ENCODE measurements at places on chromosomes 4 and X.

GRCh38 chrX:110402850-110403221, 44.2 kb downstream of the RTL9 start:
- no peak for DNase-seq
- peaks cover 26% of the 10 kb centered on the region for H3K4me1 ChIP-seq
- H3K36me3 ChIP-seq = no peaks in the 10 kb centered on the region
- no peak overlapping the region for H3K27ac ChIP-seq

GRCh38 chr4:165402375-165402774, 23.6 kb downstream of the CPE start:
- H3K27me3 ChIP-seq = no peaks in the 10 kb centered on the region
- H3K27ac ChIP-seq = no peak overlapping the region
- peaks cover 8% of the 10 kb centered on the region for H3K4me1 ChIP-seq
- DNase-seq = no peak
- H3K36me3 ChIP-seq = no peaks in the 10 kb centered on the region

- no peak for DNase-seq
- H3K36me3 ChIP-seq = peaks cover 54% of the 10 kb centered on the region
- H3K27ac ChIP-seq = no peak overlapping the region
- H3K27me3 ChIP-seq = peaks cover 3% of the 10 kb centered on the region
- H3K4me3 ChIP-seq = no peak overlapping the region
- 0 out of 2 replicates have a peak, but pooled peaks cover 3% of the 10 kb centered on the region for H3K4me1 ChIP-seq
Measured at GRCh38 chr4:152917543-152918395, 18.4 kb upstream of the FHDC1 start.

- no peak overlapping the region for H3K4me3 ChIP-seq
- H3K27ac ChIP-seq = no peak overlapping the region
Measured at GRCh38 chrX:83845397-83845796, 15.5 kb upstream of the CYLC1 start.

DNA sequence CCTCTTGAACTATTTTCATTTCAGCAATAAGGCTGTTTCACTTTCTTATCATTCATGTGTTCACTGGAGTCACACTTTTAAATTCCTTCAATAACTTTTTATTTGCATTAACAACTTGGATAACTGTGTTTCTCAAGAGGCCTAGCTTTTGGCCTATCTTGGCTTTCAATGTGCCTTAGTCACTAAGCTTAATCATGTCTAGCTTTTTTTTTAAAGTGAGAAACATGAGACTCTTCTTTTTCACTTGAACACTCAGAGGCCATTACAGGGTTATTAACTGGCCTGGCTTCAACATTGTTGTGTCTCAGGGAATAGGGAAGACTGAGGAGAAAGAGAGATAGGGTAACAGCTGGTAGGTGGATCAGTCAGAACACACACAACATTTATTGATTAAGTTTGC, 64.0 kb upstream of the VCX2 start:
- no peak overlapping the region for H3K27ac ChIP-seq
- no peak overlapping the region for H3K4me3 ChIP-seq
- H3K27me3 ChIP-seq = no peaks in the 10 kb centered on the region
- no peaks in the 10 kb centered on the region for H3K4me1 ChIP-seq

DNA sequence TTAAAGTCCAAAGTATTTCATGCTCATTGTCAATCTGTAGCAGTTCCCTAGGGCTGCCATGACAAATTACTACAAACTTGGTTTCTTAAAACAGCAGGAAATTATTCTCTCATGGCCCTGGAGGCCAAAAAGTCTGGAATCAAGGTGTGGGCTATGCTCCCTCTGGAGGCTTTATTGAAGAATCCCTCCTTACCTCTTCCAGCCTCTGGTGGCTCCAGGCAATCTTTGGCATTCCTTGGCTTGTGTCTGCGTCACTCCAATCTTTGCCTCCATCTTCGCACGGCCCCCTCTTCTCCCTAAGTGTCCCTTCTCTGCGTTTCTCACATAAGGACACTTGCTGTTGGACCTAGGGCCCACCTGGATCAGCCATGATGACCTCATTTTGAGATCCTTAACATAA, 170.4 kb downstream of the SMIM20 start:
- H3K27me3 ChIP-seq = no peaks in the 10 kb centered on the region
- H3K4me1 ChIP-seq = peaks cover 14% of the 10 kb centered on the region
- no peak overlapping the region for H3K27ac ChIP-seq

- H3K4me3 ChIP-seq = no peak overlapping the region
- H3K27ac ChIP-seq = no peak overlapping the region
Measured at GRCh38 chr4:85780664-85781063, 305.7 kb downstream of the ARHGAP24 start.

DNA sequence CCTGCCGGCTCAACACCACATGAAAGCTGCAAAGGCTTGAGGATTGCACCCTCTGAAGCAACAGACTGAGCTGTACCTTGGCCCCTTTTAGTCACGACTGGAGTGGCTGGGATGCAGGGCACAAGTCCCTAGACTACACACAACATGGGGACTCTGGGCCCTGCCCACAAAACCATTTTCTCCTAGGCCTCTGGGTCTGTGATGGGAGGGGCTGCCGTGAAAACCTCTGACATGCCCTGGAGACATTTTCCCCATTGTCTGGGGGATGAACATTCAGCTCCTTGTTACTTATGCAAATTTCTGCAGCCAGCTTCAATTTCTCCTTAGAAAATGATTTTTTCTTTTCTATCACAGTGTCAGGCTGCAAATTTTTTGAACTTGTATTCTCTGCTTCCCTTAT, 123.5 kb upstream of the SMARCAD1 start:
- DNase-seq = no peak
- no peak overlapping the region for H3K4me3 ChIP-seq
- H3K36me3 ChIP-seq = peaks cover 50% of the 10 kb centered on the region

GRCh38 chr4:181528570-181529184, 714.5 kb upstream of the TENM3 start:
- H3K4me3 ChIP-seq = no peak overlapping the region
- peak; percentile 90 for DNase-seq
- no peaks in the 10 kb centered on the region for H3K36me3 ChIP-seq

- H3K4me1 ChIP-seq = peaks cover 35% of the 10 kb centered on the region
- no peak overlapping the region for H3K27ac ChIP-seq
- no peak overlapping the region for H3K4me3 ChIP-seq
- H3K27me3 ChIP-seq = no peaks in the 10 kb centered on the region
- DNase-seq = no peak
Measured at GRCh38 chr4:20889901-20890300, 189.6 kb downstream of the PACRGL start.

- no peak overlapping the region for H3K4me3 ChIP-seq
- H3K4me1 ChIP-seq = peaks cover 51% of the 10 kb centered on the region
- H3K27ac ChIP-seq = no peak overlapping the region
- peaks cover 9% of the 10 kb centered on the region for H3K36me3 ChIP-seq
Measured at GRCh38 chr4:71006203-71006907, 12.9 kb downstream of the DCK start.

DNA sequence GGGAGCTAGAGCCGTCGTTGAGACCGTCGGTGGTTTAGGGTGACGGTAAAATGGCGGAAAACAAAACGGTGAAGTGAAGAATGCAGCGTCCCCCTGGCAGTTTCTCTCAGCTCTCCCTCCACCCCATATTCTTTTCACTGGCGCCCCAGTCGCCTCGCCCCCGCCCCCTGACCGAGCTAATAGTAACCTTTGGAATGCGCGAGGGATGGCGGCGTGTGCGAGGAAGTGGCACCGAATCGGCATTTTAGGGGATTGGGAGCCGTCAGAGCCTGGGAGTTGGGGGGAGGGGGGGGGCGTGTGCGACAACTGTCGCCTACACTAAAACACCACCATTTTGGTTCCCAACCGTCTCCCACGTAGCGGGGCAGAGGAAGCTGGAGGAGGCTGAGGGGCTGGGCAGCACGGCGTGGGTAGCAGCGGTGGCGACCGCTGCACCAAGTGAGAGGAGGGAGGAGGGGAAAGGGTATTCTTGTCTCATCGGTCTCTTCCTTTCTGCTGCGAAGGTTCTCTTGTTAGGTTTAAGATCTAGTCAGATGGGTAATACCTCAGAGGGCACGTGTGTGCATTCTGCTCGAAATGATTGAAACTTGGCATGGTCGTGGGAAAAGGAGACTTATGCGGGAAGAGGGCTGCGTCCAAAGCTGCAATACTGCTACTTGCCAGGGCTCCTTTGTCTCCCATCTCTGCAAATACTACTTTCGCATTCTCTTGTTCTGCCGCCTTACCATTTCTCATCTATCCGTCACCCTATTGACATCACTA, 840 bp downstream of the ZNF711 start:
- H3K27me3 ChIP-seq = no peaks in the 10 kb centered on the region
- DNase-seq = peak; percentile 19
- H3K4me3 ChIP-seq = peak overlapping the region; percentile 96
- peak overlapping the region; percentile 98 for H3K27ac ChIP-seq
- peaks cover 8% of the 10 kb centered on the region for H3K36me3 ChIP-seq
- H3K4me1 ChIP-seq = peaks cover 24% of the 10 kb centered on the region

DNA sequence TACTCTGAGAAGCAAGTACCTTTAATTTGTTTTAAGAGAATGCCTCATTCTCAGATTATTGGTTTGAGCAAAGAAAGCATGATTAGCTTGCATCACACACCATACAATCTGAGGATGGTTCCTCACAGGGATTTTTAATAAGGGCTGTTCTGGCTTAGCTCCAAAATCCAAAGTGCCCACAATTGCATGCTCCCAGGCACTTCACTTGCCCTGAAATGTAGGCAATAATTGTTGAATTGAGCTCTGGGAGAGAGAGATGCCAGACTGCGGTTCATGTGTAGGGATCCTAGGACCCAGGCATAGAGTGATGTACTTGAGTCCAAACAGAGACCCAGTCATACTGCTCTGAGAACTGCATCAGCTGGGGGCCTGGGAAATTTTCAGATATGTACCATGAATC, 358.4 kb upstream of the CXorf51B start:
- no peak overlapping the region for H3K4me3 ChIP-seq
- H3K36me3 ChIP-seq = peaks cover 12% of the 10 kb centered on the region
- no peaks in the 10 kb centered on the region for H3K27me3 ChIP-seq
- no peak for DNase-seq
- H3K4me1 ChIP-seq = no peaks in the 10 kb centered on the region

- peaks cover 3% of the 10 kb centered on the region for H3K27me3 ChIP-seq
Measured at GRCh38 chr4:185831125-185831815, 19.3 kb upstream of the SORBS2 start.

DNA sequence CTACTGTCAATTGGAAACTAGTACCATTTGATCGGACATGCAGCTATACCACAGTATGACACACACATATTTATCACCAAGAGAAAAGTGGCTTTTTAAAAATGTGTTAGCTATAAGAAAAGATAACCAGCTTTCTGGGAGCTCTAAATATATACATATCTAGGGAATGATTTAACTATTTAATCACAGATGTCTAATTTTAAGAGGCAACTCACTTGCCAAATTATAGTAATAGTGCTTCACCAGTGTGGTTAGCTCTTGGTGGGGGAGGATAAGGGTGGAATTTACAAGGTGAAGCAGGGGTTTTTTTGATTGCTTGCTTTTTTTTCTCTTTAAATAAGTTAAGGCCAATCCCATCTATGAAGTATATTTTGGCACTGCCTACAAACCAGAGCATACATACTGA, 547.7 kb upstream of the DIPK2B start:
- peaks cover 11% of the 10 kb centered on the region for H3K4me1 ChIP-seq
- DNase-seq = no peak
- H3K36me3 ChIP-seq = peaks cover 26% of the 10 kb centered on the region
- no peak overlapping the region for H3K4me3 ChIP-seq

DNA sequence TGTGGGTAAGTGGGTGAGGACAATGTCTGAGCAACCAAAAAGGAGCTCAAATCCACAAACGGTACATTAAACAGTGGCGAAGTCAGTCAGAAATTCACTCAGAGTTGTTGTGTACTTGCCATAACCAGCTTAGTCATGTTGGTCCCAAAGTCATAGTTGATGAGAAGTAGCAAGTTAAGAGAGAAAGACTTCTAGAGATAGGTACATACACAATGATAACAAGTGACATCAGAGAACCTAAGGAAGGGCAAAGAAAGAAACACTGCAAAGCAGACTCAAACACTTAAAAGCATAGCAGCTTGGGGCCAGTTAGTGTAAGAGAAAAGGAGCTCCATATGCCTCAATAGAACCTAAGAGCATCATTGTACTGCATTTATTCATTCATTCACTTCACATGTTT, 30.2 kb downstream of the DYNLT3 start:
- no peak overlapping the region for H3K4me3 ChIP-seq
- H3K4me1 ChIP-seq = 0 out of 2 replicates have a peak, but pooled peaks cover under 1% of the 10 kb centered on the region
- DNase-seq = no peak
- no peak overlapping the region for H3K27ac ChIP-seq

- DNase-seq = no peak
- H3K4me1 ChIP-seq = peaks cover 27% of the 10 kb centered on the region
- no peak overlapping the region for H3K4me3 ChIP-seq
- peaks cover 2% of the 10 kb centered on the region for H3K36me3 ChIP-seq
Measured at GRCh38 chr4:180827232-180828009, 1415.8 kb upstream of the TENM3 start.

- no peak overlapping the region for H3K27ac ChIP-seq
- DNase-seq = no peak
- no peak overlapping the region for H3K4me3 ChIP-seq
- peaks cover 2% of the 10 kb centered on the region for H3K27me3 ChIP-seq
Measured at GRCh38 chrX:123504047-123504446, 228.8 kb downstream of the THOC2 start.

DNA sequence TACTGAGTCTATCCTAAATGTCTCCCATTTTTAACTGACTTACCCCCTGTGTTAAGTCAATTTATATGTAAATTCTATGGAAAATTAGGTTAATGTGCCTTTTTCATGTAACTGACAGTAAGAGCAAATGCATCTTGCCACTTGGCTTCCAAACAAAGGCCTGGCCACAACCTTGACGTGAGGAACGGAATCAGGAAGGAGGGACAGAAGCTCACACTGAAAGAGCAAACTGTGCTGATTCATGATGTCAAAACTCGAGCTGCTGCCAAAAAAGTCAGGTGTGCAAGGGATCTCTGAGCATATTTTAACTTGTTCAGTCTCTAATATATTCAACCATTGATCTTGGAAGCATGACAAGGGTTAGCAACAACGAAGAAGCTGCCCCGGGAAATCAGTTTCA, 35.8 kb downstream of the GPM6A start:
- no peaks in the 10 kb centered on the region for H3K27me3 ChIP-seq
- H3K4me1 ChIP-seq = peaks cover 56% of the 10 kb centered on the region
- DNase-seq = peak; percentile 37
- peak overlapping the region; percentile 54 for H3K4me3 ChIP-seq
- peak overlapping the region; percentile 96 for H3K27ac ChIP-seq
- no peaks in the 10 kb centered on the region for H3K36me3 ChIP-seq

DNA sequence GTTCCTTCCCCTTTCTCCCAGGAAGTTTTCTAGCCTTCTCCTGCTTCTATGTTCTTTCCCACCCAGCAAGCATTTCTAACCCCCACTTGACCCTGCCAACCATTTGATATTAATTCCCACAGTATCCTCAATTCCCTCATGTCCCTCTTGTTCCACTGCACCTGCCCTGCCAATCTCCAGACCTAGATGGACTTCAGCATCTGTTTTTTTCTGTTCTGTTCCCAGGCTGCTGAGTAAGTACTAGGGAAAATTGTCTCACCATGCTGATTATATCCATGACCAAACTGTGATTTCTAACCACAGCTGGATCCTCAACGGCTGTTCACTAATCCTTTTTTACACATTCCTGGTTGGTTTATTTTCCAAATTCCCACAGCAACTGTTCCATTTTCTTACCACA, 37.7 kb downstream of the CLCN5 start:
- H3K27ac ChIP-seq = no peak overlapping the region
- no peak overlapping the region for H3K4me3 ChIP-seq
- no peak for DNase-seq
- no peaks in the 10 kb centered on the region for H3K36me3 ChIP-seq

All from WTC11 (cell line).